ENCODE measurements at places on chromosomes 2 and 18. TPM values are rescaled to one million over a fixed set of nuclear protein-coding genes. Genes with fewer than 3 reads are reported as not detected.

LHCGR gene
- polyA plus RNA-seq, result 0.21 TPM

SDC1 gene
- polyA plus RNA-seq, result 18.9 TPM

CCDC74B gene
- polyA plus RNA-seq, result 7.1 TPM

DNA sequence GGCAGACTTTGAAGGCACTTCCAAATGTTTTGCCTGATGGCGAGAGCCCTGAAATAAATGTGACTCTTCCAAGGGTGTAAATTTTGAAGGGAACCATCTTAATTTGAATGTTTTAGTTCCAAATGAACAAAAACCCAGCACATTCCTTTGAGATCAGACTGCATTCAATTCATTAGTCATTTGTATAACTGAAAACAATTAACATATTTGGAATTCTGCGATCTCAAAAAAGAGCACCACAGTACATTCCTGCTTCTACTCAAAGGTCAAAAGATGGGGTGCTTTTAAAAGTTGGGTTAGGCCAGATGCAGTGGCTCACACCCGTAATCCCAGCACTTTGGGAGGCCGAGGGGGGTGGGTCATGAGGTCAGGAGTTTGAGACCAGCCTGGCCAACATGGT is 38.2 kb upstream of the CHRNA1 start:
- no peaks in the 10 kb centered on the region for H3K4me1 ChIP-seq
- H3K27me3 ChIP-seq, result no peaks in the 10 kb centered on the region
- no peak overlapping the region for H3K27ac ChIP-seq
- H3K36me3 ChIP-seq, result no peaks in the 10 kb centered on the region
- no peak for DNase-seq
- H3K4me3 ChIP-seq, result no peak overlapping the region

- no peak for DNase-seq
- no peaks in the 10 kb centered on the region for H3K36me3 ChIP-seq
- H3K27ac ChIP-seq, result no peak overlapping the region
- H3K27me3 ChIP-seq, result no peaks in the 10 kb centered on the region
Observed at GRCh38 chr18:37299471-37300304, 265.9 kb downstream of the CELF4 start.

Measured in thymus (tissue), 14 donors.